ENCODE measurements at places on chromosomes 4 and X.
A peak's percentile ranks its signal among the peaks of the same experiment; 100 is the strongest.

GRCh38 chr4:183691006-183691405, 31.9 kb downstream of the TRAPPC11 start:
- DNase-seq: no peak

DNA sequence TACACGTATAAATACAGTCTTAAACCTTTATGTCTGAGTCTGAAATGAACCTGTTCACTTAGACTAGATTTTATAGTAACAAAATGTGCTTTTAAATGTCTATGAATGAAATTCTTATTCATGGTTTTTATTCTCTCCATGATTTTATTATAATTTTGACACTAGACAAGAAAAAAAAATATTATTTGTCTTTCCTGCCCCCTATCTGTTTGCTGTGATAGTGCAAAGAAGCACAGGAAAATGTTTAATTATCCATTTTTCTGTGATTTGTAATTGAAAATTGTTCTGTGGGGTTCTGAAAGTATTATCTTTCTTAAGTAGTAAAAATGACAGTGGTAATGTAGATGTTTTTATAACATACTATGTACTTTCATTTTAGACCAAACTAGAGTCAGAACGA, 52.0 kb downstream of the INTS6L start:
- DNase-seq: no peak

DNA sequence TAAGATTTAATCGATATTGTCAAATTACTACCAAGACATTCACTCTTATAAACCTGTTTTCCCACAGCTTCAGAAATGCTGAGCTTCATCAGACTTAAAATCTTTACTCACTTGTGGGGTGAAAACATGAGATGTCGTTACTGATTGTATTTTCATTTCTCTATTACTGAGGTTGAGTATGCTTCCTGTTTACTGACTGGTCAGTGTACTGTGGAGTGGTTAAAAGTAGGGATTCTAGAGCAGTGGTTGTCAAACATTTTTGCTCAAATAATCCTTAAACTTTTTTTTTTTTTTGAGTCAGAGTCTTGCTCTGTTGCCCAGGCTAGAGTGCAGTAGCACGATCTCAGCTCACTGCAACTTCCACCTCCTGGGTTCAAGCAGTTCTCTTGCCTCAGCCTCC, 50.3 kb downstream of the NSUN7 start:
- no peak for DNase-seq

- DNase-seq: no peak
Observed at GRCh38 chrX:31563792-31564191, 492.0 kb upstream of the FTHL17 start.

- DNase-seq: no peak
Observed at GRCh38 chr4:169707958-169708643, 49.6 kb downstream of the HPF1 start.

GRCh38 chr4:147492761-147493160, 11.9 kb downstream of the EDNRA start:
- no peak for DNase-seq

- DNase-seq: no peak
Observed at GRCh38 chrX:84205276-84205675, 17.3 kb upstream of the RPS6KA6 start.

GRCh38 chrX:25858273-25858880, 279.8 kb upstream of the MAGEB18 start:
- DNase-seq: peak; percentile 1
